HuH-7 (cell line): ENCODE measurements at places on chromosomes 6 and 20.

DNA sequence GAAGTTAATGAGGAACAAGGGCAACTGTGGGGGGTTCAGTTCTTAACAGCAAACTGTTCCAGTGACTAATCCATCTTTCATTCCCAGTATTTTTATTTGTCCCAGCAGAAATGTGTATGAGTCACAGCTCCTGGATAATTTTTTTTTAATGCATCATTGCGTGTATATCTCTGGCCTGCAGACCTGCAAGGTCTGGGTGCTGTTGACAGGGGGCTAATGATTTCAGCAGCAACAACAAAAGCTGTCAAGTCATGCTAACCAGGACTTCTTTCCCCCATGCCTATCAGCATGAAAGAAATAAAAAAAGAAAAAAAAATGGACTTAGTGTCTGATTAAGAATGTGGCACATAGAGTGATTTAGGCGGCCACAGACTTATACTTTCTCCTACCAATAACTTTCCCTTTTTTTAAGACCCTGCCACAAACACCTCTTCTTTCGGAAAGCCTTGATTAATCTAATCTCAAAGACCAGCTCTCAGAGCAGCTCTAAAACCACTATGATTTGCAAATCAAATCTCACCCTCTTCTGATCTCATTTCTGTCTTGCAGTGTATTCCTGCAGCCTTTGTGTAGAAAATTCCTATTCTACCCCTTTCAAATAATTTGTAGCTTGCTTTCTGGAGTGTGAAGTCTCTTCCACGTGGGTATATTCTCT lies 14.2 kb upstream of the PREX1 start:
- no peak for DNase-seq

- DNase-seq, result no peak
Measured at GRCh38 chr6:43782764-43783513, 12.9 kb downstream of the VEGFA start.

- no peak for DNase-seq
Measured at GRCh38 chr6:169934699-169935347, 183.4 kb downstream of the ERMARD start.

DNA sequence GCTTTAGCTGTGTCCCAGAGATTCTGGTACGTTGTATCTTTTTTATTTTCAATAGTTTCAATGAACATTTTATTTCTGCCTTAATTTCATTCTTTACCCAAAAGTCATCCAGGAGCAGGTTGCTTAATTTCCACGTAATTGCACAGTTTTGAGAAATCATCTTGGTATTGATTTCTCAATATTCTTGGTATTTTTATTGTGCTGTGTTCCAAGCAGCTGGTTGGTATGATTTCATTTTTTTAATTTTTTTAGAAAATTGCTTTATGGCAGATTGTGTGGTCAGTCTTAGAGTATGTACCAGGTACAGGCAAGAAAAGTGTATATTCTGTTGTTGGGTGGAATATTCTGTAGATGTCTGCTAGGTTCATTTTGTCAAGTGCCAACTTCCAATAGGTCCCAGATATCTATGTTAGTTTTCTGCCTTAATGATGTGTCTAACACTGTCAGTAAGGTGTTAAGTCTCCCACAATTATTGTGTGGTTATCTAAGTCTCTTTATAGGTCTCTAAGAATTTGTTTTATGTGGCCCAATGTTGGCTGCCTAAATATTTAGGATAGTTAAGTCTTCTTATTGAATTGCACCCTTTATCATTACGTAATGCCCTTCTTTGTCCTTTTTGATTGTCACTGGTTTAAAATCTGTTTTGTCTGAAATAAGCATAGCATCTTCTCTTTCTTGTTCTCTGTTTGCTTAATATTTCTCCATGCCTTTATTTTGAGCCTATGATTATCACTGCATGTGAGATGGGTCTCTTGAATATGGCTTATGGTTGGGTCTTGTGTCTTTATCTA lies 366.9 kb upstream of the IRAK1BP1 start:
- no peak for DNase-seq

DNA sequence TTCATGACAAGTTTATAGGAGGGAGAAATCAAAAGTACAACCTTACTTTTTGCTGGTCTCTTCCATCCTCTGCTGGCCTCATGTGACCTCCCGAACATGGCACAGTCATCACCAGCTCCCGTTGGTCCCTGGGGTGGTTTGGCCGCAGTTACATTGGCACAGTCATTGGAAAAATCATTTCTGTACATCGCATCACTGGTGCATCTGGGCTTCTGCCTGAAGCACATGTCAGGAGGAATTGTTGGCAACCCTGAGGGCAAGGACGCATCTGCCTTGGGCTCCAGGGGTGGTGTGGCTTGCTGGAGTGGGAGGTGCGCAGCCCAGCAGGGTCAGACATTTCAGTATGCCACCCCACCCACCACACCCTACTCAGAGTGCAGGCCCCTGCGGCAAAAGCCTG lies 162.9 kb upstream of the SLC24A3 start:
- no peak for DNase-seq

- DNase-seq, result no peak
Measured at GRCh38 chr6:109783250-109783986, 92.3 kb downstream of the FIG4 start.

DNA sequence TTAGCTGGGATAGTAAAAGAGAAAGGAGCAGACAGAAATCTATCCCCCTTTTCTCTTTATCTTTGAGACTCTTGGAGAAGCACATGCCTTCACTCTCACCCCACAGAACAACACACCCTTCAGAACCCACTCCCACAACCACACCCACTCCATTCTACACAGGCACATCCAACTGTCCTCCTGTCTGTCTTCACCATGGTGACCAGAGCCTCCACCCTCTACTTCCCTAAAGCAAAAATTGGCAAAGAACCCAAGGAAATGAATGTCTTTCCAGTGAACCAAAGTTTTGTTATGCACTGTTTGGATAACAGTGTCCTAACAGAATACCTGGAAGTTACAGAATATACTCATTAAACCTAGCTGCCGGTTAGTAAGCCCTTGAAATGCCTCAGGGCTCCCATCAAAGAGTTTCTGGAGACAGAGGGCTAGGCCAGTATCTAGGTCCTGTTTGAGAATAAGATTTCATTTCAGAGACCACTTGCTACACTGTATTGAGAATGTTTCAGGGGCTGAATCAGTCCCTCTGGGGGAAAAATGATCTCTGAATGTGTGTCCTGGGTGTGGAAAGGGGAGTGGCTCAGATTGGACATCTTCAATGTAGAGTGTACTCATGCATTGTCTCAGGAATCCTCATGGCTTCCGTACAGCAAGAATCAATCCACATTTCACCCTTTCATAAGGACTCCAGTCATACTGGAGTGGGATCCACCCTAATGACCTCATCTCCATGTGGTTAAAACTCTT lies 101.1 kb downstream of the LY86 start:
- no peak for DNase-seq

GRCh38 chr20:35515949-35516645 lies 13.4 kb downstream of the C20orf173 start:
- DNase-seq, result no peak

DNA sequence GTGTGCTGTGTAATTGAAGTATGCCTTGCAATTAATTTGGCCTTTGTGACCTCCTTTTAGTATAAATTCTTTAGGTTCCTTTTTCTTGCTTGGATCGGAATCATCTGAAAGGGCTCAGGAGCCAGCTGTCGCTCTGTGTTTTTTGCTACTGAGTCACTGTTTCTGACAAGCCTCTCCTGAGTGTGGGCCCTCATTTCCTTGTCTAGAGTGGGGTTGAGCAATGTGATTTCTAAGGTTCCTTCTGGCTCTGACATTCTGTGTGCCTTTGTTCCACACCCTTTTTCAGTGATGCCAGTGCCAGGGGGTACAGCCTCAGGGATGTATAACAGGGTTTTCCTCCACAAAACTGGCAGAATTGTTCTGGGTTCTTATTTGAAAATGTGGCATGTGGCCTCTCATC lies 26.5 kb downstream of the DAAM2 start:
- DNase-seq, result no peak

GRCh38 chr6:7151381-7151780 lies 43.6 kb downstream of the RREB1 start:
- DNase-seq, result no peak

- no peak for DNase-seq
Measured at GRCh38 chr20:36736451-36737182, 9.3 kb downstream of the NDRG3 start.

GRCh38 chr6:7088076-7088742 lies 19.6 kb upstream of the RREB1 start:
- DNase-seq, result no peak

DNA sequence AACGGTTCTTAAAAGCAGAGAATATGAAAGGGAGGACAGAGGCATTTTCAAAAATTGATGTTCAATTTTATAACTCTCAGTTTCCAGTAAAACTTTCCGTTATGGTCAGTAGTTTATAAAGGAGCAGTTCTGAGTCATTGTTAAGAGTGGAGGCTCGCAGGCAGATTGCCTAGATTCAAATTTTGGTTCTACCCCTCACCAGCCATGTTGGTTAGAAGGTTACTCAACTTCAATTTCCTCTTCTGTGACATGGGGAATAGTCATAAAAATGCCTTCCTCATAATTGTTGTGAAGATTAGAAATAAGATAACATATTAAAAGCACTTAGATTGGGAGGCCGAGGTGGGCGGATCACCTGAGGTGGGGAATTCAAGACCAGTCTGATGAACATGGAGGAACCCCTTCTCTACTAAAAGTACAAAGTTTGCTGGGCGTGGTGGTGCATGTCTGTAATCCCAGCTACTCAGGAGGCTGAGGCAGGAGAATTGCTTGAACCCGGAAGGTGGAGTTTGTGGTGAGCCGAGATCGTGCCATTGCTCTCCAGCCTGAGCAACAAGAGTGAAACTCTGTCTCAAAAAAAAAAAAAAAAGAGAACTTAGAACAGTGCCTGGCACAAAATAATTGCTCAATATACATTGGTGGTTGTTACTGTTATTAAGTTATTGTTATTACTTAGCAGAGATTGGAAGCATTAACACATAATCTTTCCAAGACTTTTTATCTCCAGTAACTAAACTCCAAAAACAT lies 348.9 kb downstream of the NRN1 start:
- DNase-seq, result no peak

DNA sequence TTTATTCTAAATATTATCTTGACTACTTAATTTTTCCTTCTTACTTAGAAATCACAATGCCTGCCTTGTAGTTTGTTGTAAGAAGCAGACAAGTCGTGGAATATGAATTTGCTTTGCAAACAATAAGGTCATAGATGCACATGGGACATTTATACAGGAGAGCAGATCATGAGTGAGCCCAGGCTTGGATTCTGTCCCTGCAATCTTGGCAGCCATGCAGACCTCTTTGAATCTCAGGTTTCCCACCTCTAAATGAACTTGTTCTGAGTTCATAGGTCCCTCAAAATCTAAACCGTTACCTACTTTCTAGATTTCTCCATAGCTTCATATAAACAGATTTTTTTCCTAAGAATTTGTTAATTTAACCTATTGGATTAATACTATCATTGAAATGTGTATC lies 19.5 kb downstream of the KIAA0408 start:
- no peak for DNase-seq

GRCh38 chr6:110271732-110272022 lies 86.5 kb downstream of the METTL24 start:
- DNase-seq, result no peak

- no peak for DNase-seq
Measured at GRCh38 chr6:27863962-27864905, 48.0 kb downstream of the OR2B2 start.

- DNase-seq, result no peak
Measured at GRCh38 chr6:56664029-56664428, 21.3 kb upstream of the DST start.

GRCh38 chr20:57957411-57958049 lies 247.7 kb upstream of the PMEPA1 start:
- DNase-seq, result no peak

DNA sequence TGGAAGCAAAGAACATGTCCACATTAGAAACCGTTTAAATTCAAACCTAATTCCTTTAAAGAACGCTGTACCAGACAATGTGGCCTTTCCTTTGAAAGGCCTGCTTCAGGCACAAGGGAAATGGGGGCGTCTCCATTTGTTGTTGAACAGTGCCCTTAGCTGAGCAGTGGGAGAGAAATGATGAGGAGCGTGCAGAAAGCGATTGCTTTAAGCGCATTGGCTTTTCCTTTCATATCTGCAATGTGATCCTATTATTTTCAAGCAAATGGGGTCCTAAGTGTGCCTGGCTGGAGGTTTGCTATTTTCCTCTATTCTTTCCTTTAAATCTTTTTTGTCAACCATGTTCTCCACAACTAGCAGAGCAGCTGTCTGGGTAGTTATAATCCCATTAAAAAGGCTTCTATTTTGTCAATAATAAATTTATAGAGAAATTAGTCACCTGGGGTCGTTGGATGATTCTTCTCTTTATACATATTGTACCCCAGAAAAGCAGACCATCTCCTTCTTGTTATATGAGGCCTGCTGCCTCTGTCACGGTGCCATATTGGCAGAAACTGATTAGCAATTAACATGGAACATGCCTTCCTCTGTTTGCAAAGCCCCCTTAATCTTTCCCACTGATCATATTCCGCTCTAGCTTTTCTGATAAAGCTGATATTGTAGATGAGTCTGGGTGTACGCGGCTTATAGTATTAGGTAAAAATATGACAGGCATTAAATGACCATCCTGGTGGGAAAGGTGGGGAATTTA lies 151.1 kb upstream of the JAG1 start:
- no peak for DNase-seq

GRCh38 chr6:130076512-130076911 lies 58.1 kb downstream of the L3MBTL3 start:
- no peak for DNase-seq

DNA sequence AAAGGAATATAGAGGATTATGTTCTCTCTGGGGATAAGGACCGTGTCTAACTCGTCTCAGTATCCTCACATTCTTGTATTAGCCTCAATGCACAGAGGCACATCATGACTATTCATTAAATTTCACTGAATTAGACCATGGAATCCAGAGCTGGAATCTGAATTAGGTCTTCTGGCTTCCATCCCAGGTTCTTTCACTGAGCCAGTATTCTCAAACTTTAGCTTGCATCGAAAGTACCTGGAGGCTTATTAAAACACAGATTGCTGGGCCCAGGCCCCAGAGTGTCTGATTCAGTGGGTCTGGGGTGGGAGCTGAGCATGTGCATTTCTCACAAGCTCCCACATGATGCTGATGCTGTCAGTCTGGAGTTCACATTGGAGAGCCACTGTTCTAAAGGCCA lies 142.0 kb downstream of the UST start:
- no peak for DNase-seq

- DNase-seq, result no peak
Measured at GRCh38 chr6:104653781-104654180, 205.9 kb downstream of the HACE1 start.
